ENCODE measurements at places on chromosomes 1 and 21. TPM values are rescaled to one million over a fixed set of nuclear protein-coding genes. Genes with fewer than 3 reads are reported as not detected.

DNA sequence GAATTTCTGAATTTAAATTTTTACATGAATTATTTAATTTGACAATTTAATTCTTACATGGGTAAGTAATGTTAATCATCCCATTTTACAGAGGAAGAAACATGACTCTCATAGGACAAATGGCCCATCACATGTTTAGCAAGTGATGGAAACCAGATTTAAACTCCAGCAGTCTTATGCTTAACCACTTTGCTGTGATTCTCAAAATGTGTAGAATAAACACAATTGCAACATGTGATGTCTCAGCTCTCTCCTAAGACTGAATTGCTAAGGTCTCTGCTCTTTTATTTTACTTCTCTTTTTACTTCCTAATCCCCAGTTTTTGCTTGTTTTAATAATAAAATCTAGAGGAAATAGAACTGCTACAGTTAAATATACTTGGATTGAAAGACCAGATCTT is 42.8 kb downstream of the HS2ST1 start:
- H3K27me3 ChIP-seq: no peaks in the 10 kb centered on the region
- no peak overlapping the region for H3K4me3 ChIP-seq
- no peaks in the 10 kb centered on the region for H3K36me3 ChIP-seq
- H3K27ac ChIP-seq: no peak overlapping the region
- H3K4me1 ChIP-seq: no peaks in the 10 kb centered on the region

- DNase-seq: peak; percentile 44
- no peak overlapping the region for H3K27ac ChIP-seq
These were observed 7.0 kb downstream of the KRTAP10-8 start for GRCh38 chr21:44618909-44619308.

DNA sequence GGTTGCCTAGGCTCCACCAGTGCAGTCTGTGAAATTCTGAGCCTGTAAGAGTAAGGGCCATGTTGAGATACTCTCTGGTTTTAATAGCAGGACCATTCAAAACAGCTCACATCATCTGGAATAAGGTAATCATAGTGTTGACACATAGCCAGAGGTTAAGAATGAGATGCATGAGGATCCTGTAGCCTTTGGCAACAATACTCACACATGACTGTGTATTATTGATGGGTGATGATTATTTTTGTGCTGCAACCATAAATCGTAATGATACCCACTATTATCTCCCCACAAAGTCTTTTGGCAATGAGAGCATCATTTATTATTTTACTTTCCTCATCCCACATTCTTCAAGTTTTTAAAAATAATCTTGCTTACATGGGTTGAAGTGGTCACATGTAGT is 35.5 kb downstream of the KCNK2 start:
- no peaks in the 10 kb centered on the region for H3K36me3 ChIP-seq
- H3K4me3 ChIP-seq: no peak overlapping the region
- no peak overlapping the region for H3K27ac ChIP-seq
- H3K27me3 ChIP-seq: no peaks in the 10 kb centered on the region
- DNase-seq: no peak

- H3K27me3 ChIP-seq: no peaks in the 10 kb centered on the region
- no peaks in the 10 kb centered on the region for H3K36me3 ChIP-seq
- no peak overlapping the region for H3K27ac ChIP-seq
- H3K4me1 ChIP-seq: no peaks in the 10 kb centered on the region
- H3K4me3 ChIP-seq: peak overlapping the region; percentile 48
These were observed 17.7 kb downstream of the RAP1GAP start for GRCh38 chr1:21651214-21652042.

The LCE1D gene
- total RNA-seq: not detected

The SLC1A7 gene
- 1.3 TPM for total RNA-seq

GRCh38 chr1:47228644-47229030 is 3.4 kb downstream of the TAL1 start:
- H3K4me1 ChIP-seq: peaks cover 7% of the 10 kb centered on the region
- H3K27ac ChIP-seq: peak overlapping the region; percentile 85
- peaks cover 9% of the 10 kb centered on the region for H3K27me3 ChIP-seq
- no peaks in the 10 kb centered on the region for H3K36me3 ChIP-seq

GRCh38 chr1:153542956-153543711 is 2.4 kb upstream of the S100A5 start:
- DNase-seq: no peak
- no peaks in the 10 kb centered on the region for H3K36me3 ChIP-seq
- H3K4me1 ChIP-seq: no peaks in the 10 kb centered on the region
- H3K27ac ChIP-seq: no peak overlapping the region
- no peak overlapping the region for H3K4me3 ChIP-seq
- H3K27me3 ChIP-seq: no peaks in the 10 kb centered on the region

The CTH gene
- 46.7 TPM for total RNA-seq

- H3K4me3 ChIP-seq: peak overlapping the region; percentile 87
- H3K4me1 ChIP-seq: peaks cover 16% of the 10 kb centered on the region
- H3K27ac ChIP-seq: peak overlapping the region; percentile 96
- DNase-seq: peak; percentile 73
- no peaks in the 10 kb centered on the region for H3K36me3 ChIP-seq
These were observed 773 bp downstream of the IFNGR2 start for GRCh38 chr21:33403786-33404585.

The DMRTA2 gene
- not detected for total RNA-seq

GRCh38 chr1:228276901-228277490 is 69.2 kb downstream of the OBSCN start:
- no peaks in the 10 kb centered on the region for H3K4me1 ChIP-seq
- no peaks in the 10 kb centered on the region for H3K36me3 ChIP-seq
- DNase-seq: no peak
- H3K27me3 ChIP-seq: no peaks in the 10 kb centered on the region
- H3K27ac ChIP-seq: no peak overlapping the region

Measured in right lobe of liver (tissue), 6 donors.